ENCODE measurements at places on chromosomes 7 and 10.
A peak's percentile ranks its signal among the peaks of the same experiment; 100 is the strongest.

- no peak for DNase-seq
Measured at GRCh38 chr10:3503299-3503698, 281.7 kb downstream of the KLF6 start.

GRCh38 chr7:133015888-133016287, 66.0 kb downstream of the CHCHD3 start:
- no peak for DNase-seq

DNA sequence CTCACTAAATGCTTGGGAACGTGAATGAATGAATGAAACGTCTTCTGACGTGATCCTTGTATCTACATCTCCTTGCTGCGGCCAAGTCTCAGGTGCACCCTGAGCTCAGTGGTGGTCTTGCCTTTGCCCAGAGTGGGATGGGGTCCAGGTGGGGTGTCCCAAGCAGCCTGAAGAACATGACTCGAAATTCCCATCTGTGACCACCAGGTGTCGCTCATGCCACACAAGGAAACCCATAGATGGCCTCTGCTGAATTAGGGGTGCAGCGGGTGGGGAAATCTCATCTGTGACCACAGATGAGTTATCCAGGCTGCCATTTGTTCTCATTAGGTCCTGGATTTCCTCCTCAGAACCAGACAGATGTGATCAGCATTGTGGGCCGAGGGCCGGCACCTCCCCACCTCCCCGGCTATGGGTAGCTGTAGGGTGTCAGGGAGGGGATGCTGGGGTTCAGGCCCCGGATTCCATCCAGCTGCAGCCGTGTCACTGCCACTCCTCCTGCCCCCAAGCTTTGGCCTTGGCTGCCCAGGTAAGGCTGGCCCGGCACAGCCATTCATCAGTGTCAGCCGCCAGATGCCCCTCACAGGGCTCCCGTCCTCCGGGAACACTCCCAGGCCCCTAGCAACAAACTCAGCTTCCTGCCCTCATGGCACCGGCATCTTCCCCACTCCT, 21.0 kb upstream of the GNA12 start:
- peak; percentile 42 for DNase-seq

GRCh38 chr7:122307228-122307621, 2.7 kb upstream of the FEZF1 start:
- DNase-seq, result no peak

DNA sequence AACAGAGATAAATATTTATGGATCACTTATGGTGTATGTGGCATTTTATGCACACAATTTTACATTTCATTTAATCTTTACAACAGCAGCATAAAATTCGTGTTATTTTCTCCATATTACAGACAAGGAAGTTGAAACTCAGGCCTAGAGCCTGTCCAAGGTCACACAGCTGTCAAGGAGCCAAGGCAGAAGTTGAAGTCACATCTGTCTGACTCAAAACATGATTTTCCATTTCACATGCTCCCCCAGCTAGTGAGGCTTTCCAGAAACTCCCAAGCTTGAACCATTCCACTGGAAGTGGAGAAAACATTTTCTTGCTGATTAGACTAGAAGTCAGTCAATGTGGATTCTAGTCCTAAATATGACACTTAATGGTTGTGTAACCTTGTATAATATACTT, 110.5 kb downstream of the HECTD2 start:
- no peak for DNase-seq

DNA sequence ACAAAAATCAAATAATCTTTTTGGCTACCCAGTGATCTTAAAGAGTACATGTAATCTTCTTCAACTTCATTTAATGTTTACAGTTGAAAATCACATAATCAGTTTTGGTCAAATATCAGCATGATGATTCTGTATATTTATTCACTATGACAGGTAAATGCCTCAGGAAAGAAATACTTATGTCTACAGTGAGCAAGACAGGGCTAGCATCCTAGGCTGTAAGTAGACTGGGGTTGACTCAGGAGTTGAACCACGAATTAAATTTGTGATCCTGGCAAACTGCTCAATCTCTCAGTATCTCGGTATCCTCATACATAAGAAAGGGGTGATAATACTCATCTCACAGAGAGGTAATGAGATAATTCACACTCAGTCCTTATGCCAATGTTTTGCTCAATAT, 71.8 kb downstream of the SEMA3D start:
- DNase-seq, result no peak

- DNase-seq, result no peak
Measured at GRCh38 chr7:94907811-94908322, 473 bp downstream of the PPP1R9A start.

DNA sequence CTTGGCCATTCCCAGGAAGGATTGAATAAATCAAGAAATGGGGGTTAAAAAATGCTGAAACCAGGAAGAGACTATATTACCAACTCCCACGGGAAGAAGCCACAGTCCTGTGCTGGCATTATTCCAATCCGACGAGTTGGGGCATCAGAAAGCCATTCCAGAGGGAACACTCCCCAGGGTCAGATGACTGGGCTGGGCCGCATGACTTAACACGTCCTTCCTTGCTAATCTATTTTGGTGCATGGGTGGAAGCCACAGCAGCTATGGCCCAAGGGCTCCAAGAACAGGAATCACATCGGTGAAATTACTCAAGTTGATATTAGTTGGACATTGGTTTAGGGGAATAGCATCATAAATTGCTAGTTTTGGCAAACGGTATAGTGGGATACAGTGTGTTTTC, 592.9 kb upstream of the NRP1 start:
- peak; percentile 59 for DNase-seq

GRCh38 chr7:81267508-81267907, 348.7 kb upstream of the SEMA3C start:
- no peak for DNase-seq

- no peak for DNase-seq
Measured at GRCh38 chr10:24344695-24345463, 135.9 kb downstream of the KIAA1217 start.

DNA sequence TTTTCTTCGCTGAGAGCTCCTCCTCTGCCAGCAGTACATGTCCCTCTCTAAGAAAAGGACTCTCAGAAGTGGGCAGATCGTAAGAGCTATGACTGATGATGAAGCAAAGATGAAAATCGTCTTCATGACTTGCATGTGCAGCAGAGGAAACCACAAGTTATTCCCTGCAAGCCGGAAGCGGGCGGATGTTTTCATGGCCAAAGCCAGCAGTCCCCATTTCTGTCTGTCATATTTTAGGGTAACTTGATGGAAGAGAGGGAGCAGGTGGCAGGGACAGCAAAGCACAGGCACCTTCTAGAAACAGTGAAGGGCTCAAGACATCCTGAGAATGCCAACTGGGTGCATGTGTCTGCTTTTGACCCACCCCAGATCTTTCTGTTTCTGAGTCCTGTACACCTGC, 19.9 kb downstream of the KLF6 start:
- DNase-seq, result no peak

GRCh38 chr7:151566897-151567320, 47.2 kb upstream of the RHEB start:
- no peak for DNase-seq

GRCh38 chr7:11817111-11817740, 14.8 kb downstream of the THSD7A start:
- DNase-seq, result no peak

GRCh38 chr7:116180302-116180701, 30.0 kb upstream of the TES start:
- no peak for DNase-seq

DNA sequence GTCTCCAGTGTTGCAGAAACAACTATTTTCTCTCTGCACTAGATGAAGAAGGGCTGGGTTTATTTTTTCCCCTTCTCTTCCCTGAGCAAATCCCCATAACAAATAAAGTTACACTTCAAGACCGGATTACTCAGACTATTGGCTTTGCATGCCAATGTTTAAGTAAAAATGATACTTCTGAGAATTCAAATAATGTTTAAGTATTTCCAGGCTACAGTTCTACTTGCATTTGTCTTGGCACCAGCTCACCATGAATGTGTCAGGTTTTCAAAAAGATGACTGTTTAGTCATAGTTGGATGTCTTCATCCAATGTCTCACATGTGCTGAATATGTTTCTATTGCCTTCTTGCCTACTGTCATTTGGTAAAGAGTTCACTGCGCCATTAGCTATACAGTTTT, 912.6 kb downstream of the GATA3 start:
- no peak for DNase-seq

DNA sequence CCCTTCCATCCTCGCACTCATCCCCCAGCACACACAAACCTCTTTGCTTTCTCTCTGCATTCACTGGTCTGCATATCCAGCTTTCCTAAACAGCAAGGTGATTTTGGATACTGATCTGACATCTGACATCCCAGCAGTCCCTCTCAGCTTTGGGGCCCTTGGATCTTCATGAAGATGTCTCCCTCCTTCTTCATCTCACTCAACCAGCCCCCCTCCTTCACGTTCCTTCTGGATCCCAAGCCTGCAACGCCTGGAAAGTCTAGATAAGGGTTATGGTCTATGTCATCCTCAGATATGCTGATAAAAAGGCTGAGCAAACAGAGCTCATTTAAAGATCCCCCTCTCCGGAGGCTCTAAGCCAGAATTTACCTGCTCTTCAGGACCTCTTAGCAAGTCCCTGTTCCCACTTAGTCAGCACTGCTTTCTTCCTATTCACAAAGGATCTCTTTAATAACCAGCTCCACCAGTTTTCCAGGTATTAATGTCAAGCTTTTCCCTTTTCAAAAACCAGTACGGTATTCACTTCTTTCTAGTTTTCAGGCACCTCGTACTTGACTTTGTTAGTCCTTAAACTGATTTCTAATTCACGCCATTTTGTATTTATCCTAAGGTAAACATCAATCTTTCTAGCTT, 38.9 kb downstream of the CREB3L2 start:
- DNase-seq, result no peak

All from foreskin melanocyte (primary cell).